SK-N-MC (cell line): ENCODE measurements at places on chromosomes 13 and 19.

GRCh38 chr13:29101905-29102304 lies 281.8 kb downstream of the MTUS2 start:
- DNase-seq, result no peak

GRCh38 chr13:112842931-112843391 lies 126.1 kb upstream of the MCF2L start:
- no peak for DNase-seq

DNA sequence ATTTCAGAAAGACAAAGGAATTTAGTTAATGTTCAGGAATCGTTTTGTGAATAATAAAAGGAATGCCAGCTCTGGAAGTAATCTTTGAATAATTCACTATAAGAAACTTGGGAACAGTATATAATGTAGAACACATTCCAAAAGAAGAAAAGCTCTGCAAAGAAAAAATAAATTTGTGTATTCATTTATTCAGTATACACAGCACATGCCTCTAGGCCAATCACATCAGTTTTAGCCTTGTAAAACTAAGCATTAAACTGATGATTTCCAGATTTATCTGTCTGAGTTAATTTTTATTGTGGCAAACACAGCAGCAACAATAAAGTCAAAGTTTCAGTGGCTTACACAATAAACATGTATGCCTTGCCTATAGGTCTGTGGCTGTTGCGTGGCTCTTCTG lies 5.7 kb upstream of the RXFP2 start:
- peak; percentile 58 for DNase-seq

- DNase-seq, result no peak
These were observed 6.0 kb upstream of the GJB2 start for GRCh38 chr13:20198781-20199180.

DNA sequence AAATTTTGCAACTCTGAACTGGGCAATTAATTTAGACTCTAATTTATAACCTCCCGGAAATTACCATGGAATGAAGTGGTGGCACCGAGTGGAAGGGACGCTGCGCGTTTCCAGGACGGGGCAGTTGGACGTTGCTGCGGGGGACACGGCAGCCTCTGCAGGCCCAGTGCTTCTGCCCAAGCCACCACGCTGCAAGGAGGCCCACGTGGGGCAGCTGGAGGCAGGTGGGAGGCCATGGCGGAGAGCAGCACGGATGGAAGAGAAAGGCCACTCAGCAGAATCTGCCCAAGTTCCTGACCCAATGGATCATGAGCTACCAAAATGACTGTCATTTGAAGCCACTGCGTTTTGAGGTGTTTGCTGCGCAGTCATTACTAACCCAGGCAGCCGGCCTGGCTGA lies 11.2 kb upstream of the ADPRHL1 start:
- no peak for DNase-seq

DNA sequence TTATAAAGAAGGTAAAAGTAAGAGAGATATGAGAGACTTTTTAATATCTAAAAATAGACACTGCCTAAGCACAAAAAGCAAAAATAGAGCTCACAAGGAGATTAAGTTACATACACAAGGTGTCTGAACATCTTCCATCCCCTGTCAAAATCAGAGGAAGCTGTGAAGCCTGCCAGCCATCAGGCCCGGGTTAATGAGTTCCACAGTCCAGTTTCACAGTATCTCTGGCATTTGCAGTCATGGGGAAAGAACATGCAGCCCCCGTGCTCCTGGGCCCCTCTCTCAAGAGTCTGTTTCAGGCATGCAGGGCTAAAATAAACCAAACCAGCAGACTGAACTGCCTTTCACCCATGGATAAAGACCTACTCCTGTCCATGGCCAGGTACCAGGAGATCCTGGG lies 79.2 kb downstream of the TBC1D4 start:
- no peak for DNase-seq

DNA sequence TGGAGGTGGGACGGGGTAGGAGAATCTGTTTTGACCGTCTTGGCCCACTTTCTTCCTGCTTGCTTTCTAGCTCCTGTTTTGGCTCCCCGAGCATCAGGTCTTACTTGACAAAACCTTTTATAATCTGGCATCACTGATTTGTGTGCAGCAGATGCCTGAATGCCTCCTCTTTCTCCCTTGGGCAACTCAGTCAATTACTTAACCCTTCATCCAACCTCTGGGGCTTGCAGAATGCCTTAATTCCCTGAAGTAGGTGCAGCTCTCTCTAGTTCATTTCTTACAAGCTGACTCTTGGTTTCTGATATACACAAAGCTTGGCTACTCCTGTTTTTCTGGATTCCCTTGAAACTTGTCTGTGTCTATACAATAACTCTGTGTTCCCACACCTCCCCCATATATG lies 5.7 kb upstream of the NUP58 start:
- no peak for DNase-seq

DNA sequence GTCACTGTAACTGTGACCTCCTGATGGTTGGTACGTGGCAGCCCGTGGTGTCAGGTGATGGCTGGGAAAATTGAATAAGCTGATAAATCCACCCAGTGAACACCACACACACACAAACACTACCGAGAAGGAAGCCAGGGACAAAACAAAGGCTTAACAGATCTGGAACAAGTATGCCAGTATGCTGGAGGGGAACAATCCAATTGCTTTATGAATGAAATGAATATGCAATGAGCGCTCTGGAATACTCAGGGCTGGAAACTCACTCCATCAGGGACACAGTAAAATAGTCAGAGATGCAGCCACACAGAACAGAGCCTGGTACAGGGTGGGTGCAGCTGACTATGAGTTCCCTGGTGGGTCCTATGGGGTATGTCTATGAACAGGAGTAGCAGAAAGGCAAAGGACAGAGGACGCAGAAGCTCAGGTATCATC lies 16.7 kb downstream of the TMTC4 start:
- DNase-seq, result no peak

- no peak for DNase-seq
These were observed 27.0 kb downstream of the ZMYM5 start for GRCh38 chr13:19836472-19836871.

DNA sequence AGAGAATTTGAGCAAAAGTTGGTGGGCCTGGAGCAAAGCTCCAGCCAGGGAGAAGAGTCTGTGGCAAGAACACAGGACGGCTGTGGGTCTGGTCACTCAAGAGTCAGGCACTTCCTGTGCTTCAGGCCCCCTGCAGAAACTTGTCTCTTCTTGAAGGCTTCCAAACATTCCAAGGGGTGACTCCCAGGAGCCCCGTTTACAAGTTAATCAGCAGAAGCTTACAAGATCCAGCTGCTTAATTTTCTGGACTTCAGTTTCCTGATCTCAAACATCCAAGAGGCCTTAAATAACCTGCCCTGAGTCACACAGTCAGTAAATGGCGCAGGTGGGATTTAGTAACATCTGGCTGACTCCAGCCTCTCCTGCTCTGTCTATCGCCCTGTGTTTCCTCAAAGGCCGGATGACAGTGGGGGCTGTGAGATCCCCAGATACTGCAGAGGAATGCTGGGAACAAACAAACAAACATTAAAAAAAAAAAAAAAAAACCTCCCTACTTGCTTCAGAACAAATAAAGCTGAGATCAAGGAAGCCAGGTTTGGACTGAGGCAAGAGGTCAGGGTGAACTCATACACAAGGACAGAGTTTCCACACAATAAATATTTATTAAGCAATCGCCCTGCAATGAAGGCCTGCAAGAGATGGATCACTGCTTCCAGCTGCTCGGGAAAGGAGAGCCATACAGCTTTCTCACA lies 175.4 kb upstream of the RFC3 start:
- DNase-seq, result no peak

GRCh38 chr19:28882818-28883217 lies 330.1 kb downstream of the UQCRFS1 start:
- no peak for DNase-seq

GRCh38 chr13:57640607-57641006 lies 9.1 kb downstream of the PCDH17 start:
- DNase-seq, result no peak

DNA sequence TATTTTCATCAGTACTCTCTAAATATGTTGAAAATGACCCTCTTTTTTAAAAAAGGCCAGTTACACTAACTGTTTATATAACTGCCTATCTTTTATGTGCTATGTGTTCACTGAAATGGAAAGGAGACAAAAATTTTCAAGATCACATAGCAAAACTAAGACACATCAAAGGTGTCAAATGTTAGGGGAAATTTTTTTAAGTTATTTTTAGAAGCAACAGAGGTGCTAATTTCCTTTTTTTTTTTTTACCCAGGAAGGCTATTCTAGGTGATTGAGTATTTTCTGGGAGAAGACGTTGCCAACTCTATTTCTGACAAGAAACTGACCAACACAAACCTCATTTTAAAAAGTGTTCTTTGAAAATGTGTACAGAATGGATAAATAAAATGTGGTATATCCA lies 45.7 kb downstream of the ELF1 start:
- no peak for DNase-seq
